ENCODE measurements at places on chromosomes 12 and 14.

DNA sequence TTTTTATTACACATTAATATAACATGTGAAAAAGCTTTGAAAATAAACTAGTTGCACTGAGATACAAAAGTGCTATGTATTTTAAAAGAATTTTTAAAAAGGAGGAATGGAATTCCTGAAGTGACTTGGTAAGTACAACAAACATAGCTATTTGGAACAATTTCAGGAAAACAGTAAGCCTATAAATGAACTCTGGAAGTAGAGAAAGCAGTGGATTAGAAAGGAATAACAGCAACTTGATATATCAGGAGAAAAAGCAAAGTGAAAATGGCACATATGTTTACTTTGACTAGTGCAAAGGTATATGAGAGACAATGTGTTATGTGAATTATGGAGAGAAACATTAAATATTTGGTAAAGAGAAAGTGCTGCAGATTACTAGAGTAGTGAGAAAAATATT is 811.7 kb downstream of the C12orf50 start:
- DNase-seq: no peak

GRCh38 chr12:131827961-131828534 is at the start of gene MMP17:
TSS of gene MMP17 (plus strand) at chr12:131828393. CDS start at chr12:131828495, 102 bp downstream.
- DNase-seq: peak; percentile 79

- DNase-seq: no peak
Measured at GRCh38 chr12:22396735-22397134, 62.2 kb upstream of the ST8SIA1 start.

DNA sequence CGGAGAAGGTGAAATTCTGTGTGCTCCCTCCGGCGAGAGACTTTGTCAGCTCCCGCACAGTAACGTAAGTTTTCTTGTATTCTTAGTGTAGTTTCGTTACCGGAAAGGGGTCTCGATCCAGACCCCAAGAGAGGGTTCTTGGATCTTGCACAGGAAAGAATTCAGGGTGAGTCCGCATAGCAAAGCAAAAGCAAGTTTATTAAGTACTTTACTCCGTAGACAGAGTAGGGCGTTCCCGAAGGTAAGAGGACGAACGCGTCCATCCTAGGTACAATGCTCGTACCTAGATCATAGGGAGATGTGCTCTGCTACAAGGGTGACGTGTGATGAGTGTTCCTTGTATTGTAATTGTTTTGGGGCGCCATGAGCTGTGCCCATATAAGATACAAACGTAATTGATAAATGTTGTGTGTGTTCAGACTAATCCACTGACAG is 293 bp downstream of the IFI27L1 start:
- peak; percentile 17 for DNase-seq

DNA sequence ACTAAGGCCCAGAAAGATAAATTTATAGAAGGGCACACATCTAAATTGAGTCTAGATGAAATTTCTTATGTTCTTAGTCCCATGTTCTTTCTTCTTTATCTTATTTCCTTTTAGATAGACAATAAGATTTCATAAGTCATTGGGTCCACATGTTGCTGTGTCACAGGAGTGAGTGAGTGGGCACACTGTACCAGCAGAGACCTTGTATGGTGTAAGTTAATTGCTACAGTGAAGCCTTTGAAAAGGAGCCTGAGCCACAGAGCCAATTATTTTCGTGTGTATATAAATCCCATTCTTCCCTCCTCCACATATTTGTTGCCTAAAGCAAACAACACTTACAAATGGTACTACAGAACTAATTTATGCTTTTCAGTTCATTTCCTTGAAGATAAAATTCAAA is 79.1 kb downstream of the GRIP1 start:
- DNase-seq: no peak

DNA sequence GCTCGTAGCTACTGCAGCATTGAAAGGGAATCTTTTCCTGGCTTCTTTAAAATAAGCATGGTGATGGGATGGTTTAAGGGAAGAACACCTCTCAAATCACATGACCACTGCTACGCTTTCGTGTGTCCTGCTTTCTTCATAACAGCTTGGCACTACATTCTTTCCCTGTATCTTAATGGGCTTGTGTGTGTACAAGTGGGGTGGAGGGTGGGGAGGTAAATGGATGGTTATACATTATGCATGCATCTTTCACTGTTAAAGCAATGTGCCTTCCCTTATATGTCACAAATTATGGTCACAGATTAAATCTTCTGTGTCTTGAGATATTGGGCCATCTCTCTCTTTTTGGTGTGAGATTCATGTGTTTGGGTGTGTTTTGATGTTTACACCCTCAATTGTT is 169.4 kb upstream of the GARIN2 start:
- DNase-seq: no peak

DNA sequence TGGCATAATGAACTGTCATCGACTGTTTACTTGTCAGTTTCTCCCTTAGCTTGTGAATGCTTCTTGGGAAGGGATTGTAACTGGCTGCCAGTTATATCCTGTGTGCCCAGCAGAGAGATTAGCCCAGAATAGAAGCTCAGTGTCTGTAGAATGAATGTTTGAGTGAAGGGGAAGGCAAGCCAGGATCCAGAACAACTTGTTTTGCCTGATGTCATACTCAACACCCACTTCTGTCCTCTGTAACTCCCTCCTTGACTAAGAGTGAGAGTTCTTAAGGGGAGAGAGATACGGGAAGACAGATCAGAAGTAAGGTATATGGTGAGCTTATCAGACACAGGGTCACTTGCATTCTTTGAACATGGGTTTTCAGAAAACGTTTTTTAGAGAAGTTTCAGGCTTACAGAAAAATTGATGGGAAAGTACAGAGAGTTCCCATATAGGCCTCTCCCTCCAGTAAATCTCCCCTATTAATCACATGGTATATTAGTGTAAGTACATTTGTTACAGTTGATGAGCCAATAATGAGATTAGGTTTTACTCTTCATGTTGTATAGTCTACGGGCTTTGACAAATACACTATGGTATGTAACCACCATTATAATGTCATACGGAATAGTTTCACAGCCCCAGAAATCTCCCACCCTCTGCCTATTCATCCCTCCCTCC is 5.6 kb upstream of the SPPL3 start:
- DNase-seq: no peak

- no peak for DNase-seq
Measured at GRCh38 chr12:93022603-93023340, 93.7 kb upstream of the EEA1 start.

DNA sequence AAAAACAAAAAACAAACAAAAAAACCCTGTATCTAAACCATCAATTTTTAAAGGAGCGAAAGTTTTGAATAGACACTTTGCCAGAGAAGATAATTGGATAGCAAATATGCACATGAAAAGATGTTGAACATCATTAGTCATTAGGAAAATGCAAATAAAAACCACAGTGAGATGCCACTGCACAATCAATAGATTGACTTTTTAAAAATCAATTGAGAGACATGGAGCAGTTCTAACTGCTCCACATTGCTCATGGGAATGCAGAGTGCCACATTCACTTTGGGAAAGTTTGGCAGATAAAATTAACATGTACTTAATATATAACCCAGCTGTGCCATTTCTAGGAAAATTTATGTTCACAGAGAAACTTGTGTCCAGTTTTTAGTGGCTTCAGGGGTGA is 12.7 kb downstream of the EIF2S1 start:
- DNase-seq: no peak

- DNase-seq: no peak
Measured at GRCh38 chr12:4938900-4939299, 29.2 kb downstream of the KCNA1 start.

DNA sequence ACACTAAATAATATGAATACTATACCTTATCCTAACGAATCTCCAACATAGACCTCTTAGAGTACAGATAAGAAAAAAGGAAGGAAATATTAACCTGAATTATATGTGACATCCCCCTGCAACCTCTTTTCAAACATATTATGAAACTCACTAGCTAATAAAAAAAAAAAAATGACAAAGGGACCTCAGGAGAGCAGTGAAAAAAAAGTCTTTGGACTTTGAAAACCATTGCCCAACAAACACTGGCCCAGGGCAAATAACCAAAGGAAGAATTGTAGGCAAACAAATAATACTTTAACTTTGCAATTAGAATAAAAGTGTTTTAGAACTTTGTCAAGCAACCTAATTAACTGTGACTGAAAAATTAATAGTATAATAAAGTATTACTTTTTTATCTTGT is 7.7 kb downstream of the SOX5 start:
- DNase-seq: no peak

DNA sequence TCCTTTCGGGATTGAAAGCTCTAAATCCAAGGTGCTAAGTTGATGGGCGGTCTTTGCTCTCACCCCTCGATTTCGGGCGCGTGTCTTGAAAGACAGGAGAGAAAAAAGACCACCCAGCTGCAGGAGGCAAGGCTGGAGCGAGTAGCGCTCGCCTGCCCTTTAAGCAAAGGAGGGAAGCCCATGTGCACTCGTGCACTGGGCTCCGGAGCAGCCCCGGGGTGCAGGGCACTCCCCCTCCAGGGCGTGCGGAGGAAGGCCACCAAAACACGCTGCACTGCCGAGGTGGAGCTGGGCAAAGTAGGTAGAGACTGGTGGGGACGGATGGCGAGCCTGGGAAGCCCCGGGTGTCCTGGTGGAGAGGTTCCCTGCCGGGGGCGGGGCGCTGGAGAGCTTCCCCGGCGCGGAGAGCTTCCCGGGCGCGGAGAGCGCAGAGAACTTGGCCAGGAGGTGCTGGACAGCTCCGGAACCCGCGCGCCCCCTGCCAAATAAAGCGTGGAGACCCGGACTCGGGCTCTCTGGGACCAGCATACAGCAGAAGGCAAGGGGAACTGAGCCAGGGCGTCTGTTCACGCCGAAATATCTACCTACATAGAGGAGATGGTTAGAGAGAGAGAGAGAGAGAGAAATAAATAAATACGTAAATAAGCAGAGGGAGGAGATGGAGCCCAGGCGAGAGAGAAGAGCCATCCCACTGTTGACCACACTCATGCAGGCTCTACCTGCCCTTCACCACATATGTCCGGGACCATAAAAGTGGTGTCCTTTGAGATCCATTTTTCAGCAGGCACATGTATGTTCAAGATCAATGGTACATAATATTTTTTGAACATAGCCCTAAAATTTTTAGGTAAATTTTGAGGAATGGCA is 662 bp upstream of the NELL2 start:
- DNase-seq: peak; percentile 17

DNA sequence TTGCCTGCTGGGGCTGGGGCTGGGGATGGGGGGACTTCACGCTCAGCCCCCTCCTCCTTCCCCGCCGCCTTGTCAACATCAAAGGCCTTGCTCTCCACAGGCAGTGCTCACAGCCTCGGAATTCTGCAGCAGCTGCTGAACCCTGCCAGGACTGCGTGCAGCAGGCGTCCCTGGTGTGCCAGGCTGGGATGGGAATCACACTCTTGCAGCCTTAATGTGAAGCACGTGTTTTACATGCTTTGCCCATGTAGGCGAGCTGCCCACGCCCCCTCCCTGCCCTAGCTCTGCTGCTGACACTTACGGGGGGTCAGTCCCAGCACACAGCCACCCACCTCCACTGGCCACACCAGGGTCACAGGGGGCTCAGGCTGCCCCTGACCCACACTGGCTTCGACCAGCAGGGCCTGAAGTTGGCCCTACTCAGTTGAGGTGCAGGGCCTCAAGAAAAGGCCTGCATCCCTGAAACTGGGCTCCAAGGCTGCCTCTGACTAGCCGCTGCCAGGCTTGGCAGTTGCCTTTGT is 276.2 kb upstream of the RTL1 start:
- no peak for DNase-seq

DNA sequence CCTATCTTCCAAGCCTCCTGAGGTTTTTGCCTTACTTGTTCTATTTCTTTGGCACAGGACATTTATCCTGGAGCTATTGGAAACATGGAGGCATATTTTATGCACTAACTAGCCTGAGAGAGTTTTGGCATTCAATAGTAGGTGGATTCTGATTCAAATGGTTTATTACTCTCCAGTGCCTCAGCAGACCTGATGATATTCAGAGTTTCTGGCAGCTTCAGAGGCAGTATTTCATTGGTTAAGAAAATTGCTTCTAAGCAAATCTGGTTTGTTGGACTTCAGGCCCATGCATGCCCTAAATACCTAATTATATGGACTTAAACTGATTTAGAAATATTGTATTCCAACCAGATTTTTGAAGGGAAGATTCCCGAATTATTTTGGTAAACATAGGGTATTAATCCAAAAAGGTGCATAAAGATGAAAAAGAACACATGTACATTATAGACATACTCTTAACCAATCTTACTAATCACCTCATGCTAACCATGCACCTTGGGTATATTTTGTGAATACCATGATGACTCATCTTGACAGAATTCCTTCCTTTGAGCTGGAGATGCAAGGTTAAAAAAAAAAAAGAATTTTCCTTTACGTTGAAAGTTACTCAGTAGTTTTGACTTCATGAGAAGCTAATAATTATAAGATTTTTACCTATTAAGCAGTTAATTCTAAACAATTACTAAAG is 44.3 kb upstream of the KTN1 start:
- peak; percentile 88 for DNase-seq

GRCh38 chr12:51270067-51270950 is at the start of gene SMAGP:
TSS of gene SMAGP (minus strand) at chr12:51270415. CDS start at chr12:51269278, 1,137 bp downstream.
- peak; percentile 86 for DNase-seq

DNA sequence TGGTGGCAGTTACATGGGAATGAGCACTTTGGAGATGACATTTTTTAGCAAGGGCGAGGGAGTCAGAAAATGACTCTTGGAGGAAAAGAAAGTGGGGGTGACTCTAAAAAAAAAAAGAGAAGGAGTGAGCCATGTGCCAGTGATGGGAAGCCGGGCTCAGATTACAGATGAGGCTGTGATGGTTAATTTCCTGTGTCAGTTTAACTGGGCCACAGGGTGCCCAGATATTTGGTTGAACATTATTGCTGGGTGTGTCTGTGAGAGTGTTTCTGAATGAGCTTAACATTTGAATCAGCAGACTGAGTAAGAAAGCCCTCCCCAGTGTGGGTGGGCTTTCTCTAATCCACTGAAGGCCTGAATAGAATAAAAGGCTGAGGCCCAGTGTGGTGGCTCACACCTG is 26.8 kb upstream of the CCDC60 start:
- no peak for DNase-seq

GRCh38 chr12:11758510-11759493 is 109.3 kb downstream of the ETV6 start:
- no peak for DNase-seq

DNA sequence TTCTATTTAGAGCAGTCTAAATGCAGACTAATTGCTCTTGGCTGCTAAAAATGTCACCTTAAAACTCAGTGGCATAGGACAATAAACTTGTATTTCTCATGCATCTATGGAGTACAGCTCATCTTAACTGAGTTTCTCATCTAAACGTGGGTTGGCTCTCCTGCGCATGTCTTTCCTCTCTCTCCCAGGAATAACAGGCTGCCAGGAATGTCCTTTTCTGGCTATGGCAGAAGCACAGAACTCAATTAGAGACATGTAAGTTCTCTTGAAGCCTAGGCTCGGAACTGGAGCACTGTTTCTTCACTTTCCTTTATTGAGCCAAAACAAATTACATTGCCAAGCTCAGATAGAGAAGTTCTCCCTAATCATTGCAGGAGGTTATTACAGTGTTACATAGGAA is 722.3 kb upstream of the FLRT2 start:
- DNase-seq: no peak

- DNase-seq: no peak
Measured at GRCh38 chr12:46449856-46450255, 77.3 kb upstream of the SLC38A2 start.

Measured in PC-3 (cell line).